Stimulated activated CD8-positive, alpha-beta memory T cell treated with anti-CD3 and anti-CD28 coated beads, Interleukin-4, amount 100 ng/mL, for 1 hour (primary cell): ENCODE measurements at places on chromosomes 13 and 19.

GRCh38 chr19:5131506-5132205, 162.7 kb downstream of the KDM4B start:
- no peak for DNase-seq

GRCh38 chr19:46073268-46073922, 32.6 kb upstream of the IGFL4 start:
- DNase-seq, result no peak

DNA sequence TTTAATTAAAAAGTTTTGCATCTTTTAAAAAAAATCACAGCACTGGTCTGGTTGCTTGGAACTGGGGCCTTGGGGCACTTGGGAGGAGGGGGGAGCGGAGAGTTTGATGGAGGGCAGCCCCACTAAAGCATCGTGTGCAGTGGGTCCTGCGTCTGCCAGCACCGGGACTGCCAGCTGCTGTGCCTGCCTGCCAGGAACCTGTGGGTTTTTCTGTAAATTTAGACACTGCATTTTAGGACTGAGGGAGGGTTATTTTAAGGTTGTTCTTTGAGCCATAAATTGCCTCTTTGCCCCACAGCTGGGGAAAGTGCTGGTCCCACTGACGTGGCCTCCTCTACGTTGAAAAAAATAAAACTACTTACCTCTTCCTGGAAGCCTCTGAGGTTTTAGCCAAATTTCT, 2.9 kb downstream of the KLF2 start:
- DNase-seq, result no peak

GRCh38 chr19:497869-498510, 1.7 kb downstream of the MADCAM1 start:
- no peak for DNase-seq

GRCh38 chr19:39679056-39679790, 23.5 kb downstream of the LGALS16 start:
- no peak for DNase-seq

GRCh38 chr13:44810061-44810840, 179.0 kb downstream of the NUFIP1 start:
- DNase-seq, result no peak

DNA sequence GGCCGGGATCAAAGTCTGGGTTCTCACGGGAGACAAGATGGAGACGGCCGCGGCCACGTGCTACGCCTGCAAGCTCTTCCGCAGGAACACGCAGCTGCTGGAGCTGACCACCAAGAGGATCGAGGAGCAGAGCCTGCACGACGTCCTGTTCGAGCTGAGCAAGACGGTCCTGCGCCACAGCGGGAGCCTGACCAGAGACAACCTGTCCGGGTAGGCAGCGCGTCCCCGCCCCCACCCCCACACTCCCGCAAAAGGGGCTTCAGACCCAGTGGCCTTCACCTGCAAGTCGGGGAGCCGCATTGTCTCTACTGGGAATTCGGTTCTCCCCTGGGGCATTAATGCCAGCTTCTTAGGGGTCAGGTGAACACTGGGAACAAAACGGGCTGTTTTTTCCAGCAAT, 114.7 kb upstream of the MCF2L start:
- no peak for DNase-seq

- DNase-seq, result peak; percentile 10
These were observed 6.9 kb downstream of the UPK1A start for GRCh38 chr19:35673121-35673804.
